NCI-H510A (cell line): ENCODE measurements at places on chromosomes 13 and 19.

- DNase-seq, result no peak
Observed at GRCh38 chr19:35216833-35217648, 11.5 kb downstream of the FAM187B start.

DNA sequence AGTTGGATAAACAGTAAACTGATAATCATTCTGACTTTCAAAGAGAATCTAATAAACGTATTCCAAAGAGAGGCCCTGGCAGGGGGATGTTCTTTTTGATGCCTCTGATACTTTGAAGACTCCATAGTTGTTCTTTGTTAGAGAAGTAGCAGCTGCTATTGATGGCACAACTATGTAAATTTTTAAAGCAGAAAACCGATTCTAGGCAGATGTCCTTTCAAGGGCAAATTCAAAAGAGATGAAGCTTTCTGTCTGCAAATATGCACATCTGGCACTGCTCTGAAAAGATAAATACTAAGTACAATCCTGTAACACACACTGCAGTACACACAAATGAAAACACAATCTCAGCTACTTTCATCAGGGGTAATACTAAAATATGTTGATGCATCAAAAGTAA lies 250.1 kb downstream of the VWA8 start:
- DNase-seq, result no peak

GRCh38 chr13:48891586-48891985 lies 84.1 kb upstream of the FNDC3A start:
- DNase-seq, result no peak

DNA sequence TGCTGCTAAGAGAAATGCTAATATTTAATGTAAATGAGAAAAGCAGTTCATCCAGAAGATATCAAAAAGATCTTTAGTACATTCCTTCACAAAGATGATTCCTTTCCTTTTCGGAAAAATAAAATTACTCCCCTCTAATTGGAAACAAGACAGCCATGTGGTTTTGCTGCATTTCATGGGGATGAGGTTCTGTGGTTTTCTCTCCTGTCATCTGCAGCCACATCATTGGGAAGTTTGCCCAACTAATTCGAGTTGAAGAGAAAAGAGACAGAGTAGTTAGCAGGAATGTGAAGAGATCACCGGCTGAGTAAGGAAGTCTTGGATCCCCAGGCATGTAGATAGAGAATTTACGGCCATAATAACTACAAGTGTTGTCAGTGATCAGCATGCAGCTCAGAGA lies 122.1 kb downstream of the CYSLTR2 start:
- DNase-seq, result no peak

GRCh38 chr13:46008631-46009030 lies 43.9 kb downstream of the ZC3H13 start:
- no peak for DNase-seq

DNA sequence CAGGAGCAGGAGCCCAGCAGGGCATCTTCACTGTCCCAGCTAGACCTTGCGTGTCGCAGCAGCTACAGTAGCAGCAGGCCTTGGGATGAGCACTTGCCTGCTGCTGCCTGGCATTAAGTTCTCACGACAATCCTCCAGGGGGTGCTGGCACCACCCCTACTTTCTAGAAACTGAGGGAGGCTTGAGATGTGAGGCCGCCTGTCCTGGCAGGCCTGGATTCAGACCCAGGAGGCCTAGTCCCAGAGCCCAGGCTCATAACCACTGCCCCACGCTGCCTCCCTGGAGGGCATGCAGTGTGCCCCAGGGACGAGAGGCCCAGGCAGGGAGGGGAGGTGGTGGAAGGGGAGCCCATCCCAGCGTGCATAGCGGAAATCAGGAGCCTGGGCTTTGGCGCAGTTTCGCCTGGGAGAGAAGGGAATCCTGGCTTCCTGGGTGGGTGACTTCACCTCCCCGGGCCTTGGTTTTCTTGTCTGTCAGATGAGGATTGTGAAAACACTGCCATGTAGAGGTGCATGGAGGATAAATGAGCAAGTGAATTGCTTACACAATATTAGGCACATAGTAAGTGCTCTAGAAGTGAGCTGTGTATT lies 26.1 kb downstream of the PPP5C start:
- DNase-seq, result no peak

DNA sequence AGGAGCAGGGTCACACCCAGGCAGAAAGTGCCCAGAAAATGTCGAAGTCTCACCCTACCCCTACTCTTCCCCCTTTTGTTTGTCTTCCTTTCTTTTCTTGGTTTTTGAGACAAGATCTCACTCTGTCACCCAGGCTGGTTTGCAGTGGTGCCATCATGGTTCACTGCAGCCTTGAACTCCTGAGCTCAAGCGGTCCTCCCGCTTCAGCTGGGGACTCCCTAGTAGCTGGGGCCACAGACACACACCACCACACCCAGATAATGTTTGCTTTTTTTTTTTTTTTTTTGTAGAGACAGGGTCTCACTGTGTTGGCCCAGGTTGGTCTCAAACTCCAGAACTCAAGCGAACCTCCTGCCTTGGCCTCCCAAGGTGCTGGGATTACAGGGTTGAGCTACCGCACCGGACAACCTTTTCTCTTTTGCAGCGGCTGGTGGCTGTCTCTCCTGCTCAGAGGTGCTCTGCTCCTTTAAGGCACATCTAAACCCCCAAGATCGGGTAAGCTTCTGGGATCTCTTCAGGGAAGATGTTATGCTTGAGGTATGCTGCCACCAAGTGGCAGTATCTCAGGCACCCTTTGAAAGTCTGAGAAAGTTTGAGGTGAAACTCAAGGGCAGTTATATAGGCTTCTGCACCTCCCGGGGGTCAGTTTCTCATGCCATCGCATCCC lies 22.4 kb upstream of the EBI3 start:
- DNase-seq, result no peak
